ENCODE measurements at places on chromosomes 7 and 10. TPM values are rescaled to one million over a fixed set of nuclear protein-coding genes. Genes with fewer than 3 reads are reported as not detected.

- DNase-seq, result no peak
These were observed 26.0 kb downstream of the CTNNA3 start for GRCh38 chr10:67669978-67670377.

Gene CPED1
- total RNA-seq, result 0.27 TPM

DNA sequence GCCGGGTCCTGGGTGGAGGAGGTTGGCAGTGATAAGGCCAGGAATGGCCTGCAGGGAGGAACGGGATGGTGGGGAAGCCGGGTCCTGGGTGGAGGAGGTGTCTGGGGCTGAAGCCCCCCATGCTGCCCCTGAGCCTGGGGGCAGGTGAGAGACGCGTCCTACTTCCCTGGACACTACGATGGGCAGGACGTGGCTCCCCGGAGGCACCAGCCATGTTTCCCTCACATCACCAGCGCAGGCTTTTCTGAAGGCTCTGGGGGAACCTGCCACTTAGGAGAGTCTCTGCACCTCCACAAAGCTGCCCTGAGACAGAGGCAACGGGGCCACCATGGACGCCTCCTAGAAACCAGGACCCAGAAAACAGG, 324.8 kb downstream of the DNAJB6 start:
- no peak for DNase-seq

DNA sequence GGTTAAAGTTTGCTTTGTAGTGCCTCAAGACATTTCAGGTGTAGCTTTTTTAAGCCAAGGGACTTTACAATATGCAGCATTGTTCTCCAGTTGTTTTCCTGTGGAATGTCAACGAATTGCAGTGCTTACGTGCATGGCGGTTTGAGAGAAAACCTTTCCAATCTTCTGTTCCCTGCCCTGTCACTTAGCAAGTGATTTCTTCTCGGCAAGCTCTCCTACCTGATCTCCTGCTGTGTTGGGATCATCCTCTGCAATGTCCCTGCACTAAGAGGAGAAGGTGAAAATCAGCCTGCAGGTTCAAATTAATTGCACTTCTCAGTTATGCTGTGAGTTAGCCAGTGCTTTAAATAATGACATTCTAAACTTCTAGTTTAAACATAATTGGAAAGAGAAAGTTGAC, 197.6 kb upstream of the FZD1 start:
- DNase-seq, result no peak

Gene TLX1
- total RNA-seq, result not detected

Measured in CD8-positive, alpha-beta memory T cell (primary cell).